ENCODE measurements at places on chromosomes 5 and 9. TPM values are rescaled to one million over a fixed set of nuclear protein-coding genes. Genes with fewer than 3 reads are reported as not detected.

The DDX4 gene
- not detected for total RNA-seq

The PCDHB10 gene
- total RNA-seq = 0.02 TPM

The LRRC14B gene
- total RNA-seq = not detected

The FCN2 gene
- total RNA-seq = not detected

The PCDHB8 gene
- total RNA-seq = 0.32 TPM

The GLRA1 gene
- not detected for total RNA-seq

The NR5A1 gene
- not detected for total RNA-seq

The OR1L8 gene
- not detected for total RNA-seq

The FIBCD1 gene
- 6.5 TPM for total RNA-seq

The FSD1L gene
- 4.3 TPM for total RNA-seq

The PCDHAC2 gene
- 2.9 TPM for total RNA-seq

The PCDHA1 gene
- total RNA-seq = 0.10 TPM

The SMC2 gene
- total RNA-seq = 28.4 TPM

The TSLP gene
- total RNA-seq = not detected

The OR1L1 gene
- not detected for total RNA-seq

The HK3 gene
- total RNA-seq = 0.03 TPM

The IL33 gene
- total RNA-seq = 0.87 TPM

The CDKN2A gene
- total RNA-seq = not detected

The FAM151B gene
- total RNA-seq = 1.8 TPM

The C9 gene
- not detected for total RNA-seq

The PDE6A gene
- total RNA-seq = 0.13 TPM

The SHROOM1 gene
- total RNA-seq = 10.3 TPM

The TLX3 gene
- total RNA-seq = not detected

The ZNF474 gene
- 0.22 TPM for total RNA-seq

The UBE2QL1 gene
- 0.14 TPM for total RNA-seq

The LURAP1L gene
- 18.6 TPM for total RNA-seq

The SLC2A8 gene
- total RNA-seq = 14.2 TPM

The CFAP90 gene
- total RNA-seq = 0.59 TPM

The DRD1 gene
- total RNA-seq = 0.48 TPM

The SLC28A3 gene
- total RNA-seq = 0.01 TPM

The PCDHGC5 gene
- total RNA-seq = not detected

The SLC6A19 gene
- 0.01 TPM for total RNA-seq

The GOLM1 gene
- 116 TPM for total RNA-seq

The GARIN3 gene
- total RNA-seq = not detected

The NKD2 gene
- 18.5 TPM for total RNA-seq

The PRELID2 gene
- total RNA-seq = 9.1 TPM

The OBP2A gene
- not detected for total RNA-seq

The TMC1 gene
- not detected for total RNA-seq

The ZNF300 gene
- total RNA-seq = 2.3 TPM

The CTXN3 gene
- not detected for total RNA-seq

The RUFY1 gene
- total RNA-seq = 27.6 TPM

The LHX2 gene
- total RNA-seq = 5.8 TPM

The ITK gene
- total RNA-seq = 0.13 TPM

The SIT1 gene
- not detected for total RNA-seq
